Amniotic stem cell (primary cell): ENCODE measurements at places on chromosomes 5 and 9.

DNA sequence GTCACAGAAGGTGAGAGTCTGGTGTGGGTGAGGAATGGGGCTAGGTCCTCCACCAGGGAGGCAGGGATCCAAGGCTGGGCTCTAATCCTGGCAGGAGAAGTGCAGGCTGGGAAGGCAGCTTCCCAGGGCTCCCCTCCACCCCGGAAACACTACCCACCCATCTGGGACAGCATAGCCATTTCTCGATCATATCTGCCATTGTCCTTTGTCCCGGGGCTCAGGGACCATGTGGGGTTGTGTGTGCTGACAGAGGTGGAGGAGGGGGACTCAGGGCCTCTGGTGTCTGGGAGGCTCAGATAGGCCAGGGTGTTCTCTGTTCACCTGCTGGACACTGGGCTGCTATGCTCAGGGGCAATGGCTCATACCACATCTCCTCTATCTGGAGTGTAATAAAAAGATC, 32.2 kb upstream of the STRBP start:
- no peak for DNase-seq

DNA sequence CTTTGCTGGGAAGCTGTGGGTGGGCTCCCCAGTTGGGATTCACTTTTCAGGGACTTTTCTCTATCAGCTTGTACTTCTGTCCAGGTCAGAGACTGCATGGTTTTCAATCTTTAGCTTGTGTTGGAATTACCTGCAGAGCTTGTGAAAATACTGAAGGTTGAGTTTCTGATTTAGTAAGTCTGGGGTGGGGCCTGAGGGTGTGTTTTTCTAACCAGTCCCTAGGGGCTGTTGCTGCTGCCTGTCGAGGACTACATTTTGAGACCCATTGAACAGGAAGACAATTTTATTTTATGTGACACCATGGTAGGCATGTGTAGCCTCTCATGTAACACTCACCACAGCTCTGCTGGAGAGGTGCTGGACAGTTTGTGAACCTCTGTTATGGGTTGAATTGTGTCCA, 14.7 kb upstream of the MLANA start:
- no peak for DNase-seq

- no peak for DNase-seq
Observed at GRCh38 chr5:93421468-93421867, 159.6 kb downstream of the NR2F1-AS1 start.

DNA sequence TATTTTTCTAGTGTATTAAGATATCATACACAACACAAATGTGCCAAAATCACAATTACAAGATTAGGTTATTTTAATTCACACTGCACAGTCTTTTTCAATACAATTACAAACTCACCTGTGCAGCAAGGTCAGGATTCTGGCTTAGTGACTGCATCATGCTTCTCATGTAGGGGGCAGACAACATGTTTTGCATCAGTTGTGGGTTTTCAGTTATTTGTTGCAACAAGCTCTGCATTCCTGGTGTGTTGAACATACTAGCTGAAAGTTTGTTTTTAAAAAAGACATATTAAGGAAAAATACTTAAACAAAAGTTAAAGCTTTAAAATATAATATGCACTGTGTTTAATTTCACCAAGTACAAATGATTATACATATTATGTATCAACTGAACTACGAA, 38.7 kb downstream of the UBQLN1 start:
- no peak for DNase-seq

DNA sequence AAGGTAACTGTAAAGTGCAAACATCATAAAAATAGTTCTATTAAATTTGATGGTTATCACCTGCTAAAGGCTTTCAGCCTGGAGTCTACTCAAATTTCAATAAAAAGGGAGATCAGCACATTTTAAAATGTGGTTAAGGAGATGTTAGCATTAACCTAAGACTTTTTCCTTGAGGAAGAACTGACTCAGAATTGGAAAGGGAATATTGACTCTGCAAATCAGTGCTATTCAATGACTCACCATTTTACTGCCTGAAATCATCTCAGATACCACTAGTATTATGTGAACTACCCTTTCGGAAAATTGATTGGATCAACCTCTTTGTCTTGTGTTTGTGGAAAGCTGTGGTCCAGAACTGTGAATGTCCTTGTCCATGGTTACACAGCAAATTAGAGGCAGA, 113.3 kb downstream of the ADRB2 start:
- peak; percentile 23 for DNase-seq

DNA sequence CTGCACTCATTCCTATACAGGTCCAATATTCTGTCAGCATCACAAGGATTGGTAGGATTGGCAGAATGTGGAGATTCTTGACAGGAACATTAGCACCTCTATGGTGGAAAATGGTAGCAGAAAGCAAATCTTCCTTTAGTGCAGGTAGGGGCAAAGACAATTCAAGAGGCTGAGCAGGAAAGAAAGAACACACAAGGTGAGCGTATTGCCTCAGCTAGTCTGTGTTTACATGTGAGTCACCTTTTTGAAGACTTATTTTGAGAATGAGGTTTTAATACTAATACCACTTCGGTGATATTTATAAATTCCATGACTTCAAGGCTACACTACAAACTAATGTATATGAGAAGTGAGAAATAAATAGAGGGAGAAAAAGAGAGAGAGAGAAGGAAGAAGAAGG, 717.0 kb downstream of the BRINP1 start:
- no peak for DNase-seq

DNA sequence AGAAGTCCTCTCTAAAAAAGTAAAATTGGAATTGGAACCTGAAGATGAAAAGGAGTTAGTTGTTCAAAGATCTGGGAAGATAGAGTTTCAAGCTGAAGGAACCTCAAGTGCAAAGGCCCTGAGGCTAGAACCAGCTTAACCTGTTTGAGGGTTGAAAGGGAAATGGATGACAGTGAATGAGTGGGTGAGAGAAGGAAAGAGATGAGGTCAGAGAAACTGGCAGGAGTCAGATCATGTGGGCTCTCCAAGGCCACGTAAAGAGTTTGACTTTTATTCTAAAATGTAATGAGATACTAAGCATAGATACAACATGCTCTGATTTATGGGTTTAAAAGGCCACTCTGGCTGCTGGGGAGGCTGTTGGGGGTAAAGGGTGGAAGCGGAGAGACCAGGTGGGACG, 2.5 kb upstream of the RAD23B start:
- no peak for DNase-seq

- DNase-seq = no peak
Observed at GRCh38 chr9:91156451-91157234, 205.1 kb downstream of the AUH start.

- DNase-seq = no peak
Observed at GRCh38 chr5:91211997-91212713, 171.0 kb downstream of the ARRDC3 start.

DNA sequence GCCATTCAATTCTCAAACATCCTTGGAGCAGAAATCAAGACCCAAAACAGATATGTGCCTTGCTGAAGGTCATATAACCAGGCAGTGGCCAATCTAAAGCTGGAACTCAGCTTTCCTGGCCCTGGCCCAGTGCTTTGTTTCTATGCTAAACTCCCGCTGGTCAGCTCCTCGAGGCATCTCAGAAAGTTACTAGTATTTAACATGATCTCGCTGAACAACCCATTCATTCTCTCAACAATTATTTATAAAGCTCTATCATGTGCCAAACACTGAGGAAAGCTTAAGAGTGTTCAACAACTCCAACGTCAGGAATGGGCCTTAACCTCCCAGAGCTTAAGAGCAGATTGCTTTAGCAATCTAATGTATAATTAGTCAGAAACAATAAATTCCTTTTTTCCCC, 54.0 kb downstream of the FOXD1 start:
- DNase-seq = no peak

DNA sequence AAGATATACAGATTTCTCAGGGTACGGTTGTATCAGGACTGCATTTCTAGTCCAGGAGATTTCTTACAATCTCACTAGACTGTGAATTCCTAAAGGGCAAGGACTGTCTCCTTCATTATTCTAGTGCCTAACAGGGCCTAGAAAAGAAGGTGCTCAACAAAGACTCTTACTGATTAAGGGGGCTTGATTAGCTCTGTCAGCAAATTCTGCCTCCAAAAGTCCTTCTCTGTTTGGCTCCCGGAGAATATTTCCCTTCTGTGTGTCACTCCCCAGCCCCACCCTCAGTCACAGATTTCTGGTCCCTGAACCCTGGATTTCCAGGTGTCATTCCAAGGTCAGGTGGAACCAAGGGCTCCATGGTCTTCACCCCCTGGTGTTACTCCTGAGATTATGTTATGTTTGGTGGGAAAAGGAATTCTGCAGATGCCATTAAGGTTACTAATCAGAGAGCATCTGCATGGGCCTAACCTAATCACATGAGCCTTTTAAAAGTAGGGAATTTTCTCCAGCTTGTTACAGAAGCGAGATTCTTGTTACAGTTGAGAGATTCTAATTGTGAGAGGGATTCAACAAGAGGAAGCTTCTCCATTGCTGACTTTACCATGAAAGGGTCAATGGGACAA, 167.7 kb upstream of the LHFPL2 start:
- DNase-seq = no peak

- DNase-seq = no peak
Observed at GRCh38 chr9:38423273-38423972, 831 bp downstream of the IGFBPL1 start.

DNA sequence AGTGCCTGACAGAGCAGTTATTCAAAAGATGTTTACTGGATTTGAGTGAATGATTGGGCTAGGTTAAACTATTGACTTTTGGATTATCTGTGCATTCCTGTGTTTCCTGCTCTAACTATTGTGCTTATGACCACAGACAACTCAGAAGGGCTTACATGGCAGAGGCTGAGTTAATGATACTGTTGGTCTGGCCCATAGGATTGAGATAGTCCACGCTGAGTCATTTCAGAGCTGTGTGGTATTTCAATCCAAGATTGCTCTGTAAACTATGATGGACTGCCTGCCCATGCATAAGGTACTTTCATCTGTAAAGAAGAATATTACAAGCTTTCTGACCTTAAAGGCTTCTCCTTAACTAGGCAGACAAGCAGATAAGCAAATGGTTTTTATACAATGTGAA, 49.1 kb upstream of the SLIT3 start:
- peak; percentile 59 for DNase-seq

- no peak for DNase-seq
Observed at GRCh38 chr5:132687995-132688394, 14.2 kb downstream of the IL4 start.

DNA sequence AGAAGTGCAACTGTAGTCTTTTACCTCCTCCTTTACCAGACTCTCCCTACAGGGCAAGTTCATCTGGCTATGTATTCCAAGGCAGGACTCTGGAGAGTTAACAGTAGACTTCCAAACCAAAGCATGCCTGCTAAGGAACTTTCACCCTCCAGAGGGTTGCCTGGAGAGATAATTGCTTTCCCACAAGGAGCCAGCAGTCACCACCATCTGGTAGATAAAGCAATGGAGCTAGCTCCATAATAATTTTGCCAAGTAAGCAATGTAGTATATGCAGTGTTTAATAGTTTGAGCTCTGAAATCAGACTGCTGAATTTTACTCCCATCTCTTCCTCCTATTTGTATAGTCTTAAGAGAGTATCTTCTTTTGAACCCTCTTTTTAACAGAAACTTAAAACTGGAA, 566.8 kb upstream of the PTGER4 start:
- DNase-seq = no peak
